ENCODE measurements at places on chromosomes 12 and 14.

GRCh38 chr14:95394297-95395097, 74.8 kb upstream of the CLMN start:
- no peak for DNase-seq

DNA sequence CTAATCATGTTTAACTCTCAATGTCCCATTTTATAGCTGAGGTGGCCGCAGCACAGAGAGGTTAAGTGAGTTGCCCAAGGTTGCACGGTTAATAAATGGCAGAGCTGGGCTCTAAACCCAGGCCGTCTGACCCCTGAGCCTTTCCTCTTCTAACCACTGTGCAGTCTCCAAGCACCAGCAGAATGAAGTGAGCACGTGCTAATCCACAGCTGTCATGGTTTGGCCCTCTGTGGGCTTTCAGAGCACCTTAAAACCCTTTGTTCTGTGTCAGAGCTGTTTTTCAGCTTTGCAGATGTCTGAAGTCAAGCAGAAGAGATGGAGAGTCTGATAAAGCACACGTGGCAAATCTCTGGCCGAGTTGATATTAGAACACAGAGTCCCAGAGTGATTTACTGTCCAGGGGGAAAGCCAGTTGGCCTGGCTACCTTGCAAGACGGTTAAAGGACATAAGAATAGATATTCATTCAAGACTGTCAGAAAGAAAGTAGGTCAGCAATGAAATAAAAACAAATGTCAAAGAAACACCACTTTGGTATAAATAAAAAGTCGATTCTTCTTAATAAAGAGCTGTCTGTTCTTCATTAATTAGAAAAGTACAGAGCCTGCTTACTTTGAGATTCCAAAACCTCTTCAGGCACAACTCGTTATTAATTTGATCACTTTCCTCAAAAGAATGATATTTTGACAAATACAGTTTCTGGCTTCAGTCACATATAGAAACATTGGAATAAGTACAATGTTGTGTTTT, 107.3 kb downstream of the CRADD start:
- peak; percentile 81 for DNase-seq

- no peak for DNase-seq
These were observed 332.0 kb downstream of the CACNA1C start for GRCh38 chr12:2384533-2385351.

DNA sequence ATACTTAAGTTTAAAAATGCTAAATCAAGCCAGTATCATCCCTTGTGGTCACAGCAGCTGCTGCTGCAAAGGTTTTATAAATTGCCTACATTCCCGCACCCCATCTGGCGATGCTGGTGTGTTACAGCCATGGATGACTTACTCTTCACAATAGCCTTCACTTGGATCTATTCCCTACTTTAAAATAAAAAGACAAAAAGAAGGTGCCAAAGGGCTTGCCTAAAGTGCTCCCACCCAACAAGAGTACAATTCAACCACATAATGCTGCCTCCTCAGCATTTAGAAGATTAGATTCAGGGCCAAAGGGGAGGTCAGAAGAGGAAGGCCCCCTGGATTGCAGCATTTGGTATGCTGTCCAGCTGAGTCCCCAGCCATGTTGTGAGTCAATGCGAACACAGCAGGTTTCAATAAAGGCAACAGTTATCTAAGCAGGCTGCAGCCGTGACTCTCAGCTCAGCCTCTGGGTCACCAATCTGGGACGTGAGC, 176.1 kb downstream of the DAD1 start:
- DNase-seq = peak; percentile 91

GRCh38 chr14:88129306-88130056, 124.5 kb downstream of the GPR65 start:
- DNase-seq = no peak

DNA sequence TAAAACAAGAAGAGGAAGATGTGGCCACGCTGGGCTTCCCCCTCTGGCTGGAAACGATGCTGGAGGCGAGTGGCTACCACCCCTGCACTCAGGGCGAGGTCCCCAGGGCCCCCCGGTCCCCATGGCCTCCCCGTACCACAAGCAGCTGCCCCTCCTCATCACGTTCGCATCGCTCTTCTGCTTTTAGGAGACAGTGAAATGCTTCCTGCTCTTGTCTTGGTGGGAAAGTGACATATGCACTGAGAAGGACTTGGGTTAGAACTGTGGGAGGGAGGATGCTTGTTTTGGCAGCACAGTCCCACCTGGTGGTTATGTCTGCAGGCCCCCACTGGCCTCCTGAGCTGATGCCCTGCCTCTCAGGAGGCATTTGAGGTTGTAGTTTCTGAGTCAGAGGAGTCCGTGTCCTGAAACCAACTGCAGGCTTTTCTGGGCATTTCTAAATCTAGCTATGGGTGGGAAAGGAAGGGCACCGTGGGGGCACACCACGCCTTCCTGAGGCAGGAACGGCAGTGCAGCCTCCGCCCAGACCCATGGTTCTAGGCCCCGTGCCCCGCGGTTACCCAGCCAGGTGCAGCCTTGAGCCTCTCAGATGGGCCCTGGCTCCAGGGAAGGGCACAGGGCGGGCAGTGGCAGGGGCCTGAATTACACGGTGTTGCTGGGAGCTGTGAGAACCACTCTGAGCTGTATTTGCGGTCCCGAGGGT, 139.3 kb downstream of the ADGRD1 start:
- DNase-seq = no peak
